SHP77 (cell line): ENCODE measurements at places on chromosomes 6 and 20.

DNA sequence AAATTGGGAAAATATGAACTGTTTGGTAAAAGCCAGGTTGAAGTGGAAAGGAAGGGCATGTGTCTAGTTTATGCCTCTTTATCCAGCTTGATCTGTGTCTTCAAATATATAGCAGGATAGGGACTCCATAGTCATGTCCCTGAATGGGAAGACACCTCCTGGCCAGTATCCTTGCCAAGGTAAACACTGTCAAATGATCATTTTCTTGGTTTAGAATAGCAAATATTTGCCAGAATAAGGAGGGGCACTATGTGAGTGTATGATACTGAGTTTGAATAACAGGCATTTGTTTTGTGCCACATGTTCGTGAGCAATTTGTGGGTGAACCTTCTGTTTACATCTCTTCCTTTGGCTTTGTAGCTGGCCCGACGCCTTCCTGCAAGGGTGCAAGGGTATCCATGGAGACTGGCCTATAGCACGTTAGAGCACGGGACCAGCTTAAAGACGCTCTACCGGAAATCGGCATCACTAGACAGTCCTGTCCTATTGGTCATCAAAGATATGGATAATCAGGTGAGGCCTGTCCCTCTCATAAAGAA, 34.2 kb upstream of the HINT3 start:
- DNase-seq: no peak

DNA sequence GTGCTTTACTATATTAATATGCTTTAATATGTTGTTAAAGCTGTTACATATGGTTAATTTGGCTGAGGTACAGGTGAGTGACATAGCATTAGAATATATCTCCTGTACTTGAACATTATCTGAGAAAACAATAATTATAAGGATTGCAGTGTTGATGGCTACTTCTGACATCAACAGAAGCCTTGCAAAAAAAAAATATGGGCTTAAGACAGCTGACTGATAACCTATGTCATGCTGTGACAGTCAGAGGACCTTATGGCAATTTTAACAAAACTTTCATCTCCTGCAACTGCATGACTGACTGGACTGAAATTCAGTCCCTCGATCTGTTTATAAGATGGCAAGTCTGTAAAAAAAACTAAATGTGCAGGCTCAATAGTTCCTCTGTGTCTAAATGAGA, 27.5 kb upstream of the TBX18 start:
- DNase-seq: no peak

DNA sequence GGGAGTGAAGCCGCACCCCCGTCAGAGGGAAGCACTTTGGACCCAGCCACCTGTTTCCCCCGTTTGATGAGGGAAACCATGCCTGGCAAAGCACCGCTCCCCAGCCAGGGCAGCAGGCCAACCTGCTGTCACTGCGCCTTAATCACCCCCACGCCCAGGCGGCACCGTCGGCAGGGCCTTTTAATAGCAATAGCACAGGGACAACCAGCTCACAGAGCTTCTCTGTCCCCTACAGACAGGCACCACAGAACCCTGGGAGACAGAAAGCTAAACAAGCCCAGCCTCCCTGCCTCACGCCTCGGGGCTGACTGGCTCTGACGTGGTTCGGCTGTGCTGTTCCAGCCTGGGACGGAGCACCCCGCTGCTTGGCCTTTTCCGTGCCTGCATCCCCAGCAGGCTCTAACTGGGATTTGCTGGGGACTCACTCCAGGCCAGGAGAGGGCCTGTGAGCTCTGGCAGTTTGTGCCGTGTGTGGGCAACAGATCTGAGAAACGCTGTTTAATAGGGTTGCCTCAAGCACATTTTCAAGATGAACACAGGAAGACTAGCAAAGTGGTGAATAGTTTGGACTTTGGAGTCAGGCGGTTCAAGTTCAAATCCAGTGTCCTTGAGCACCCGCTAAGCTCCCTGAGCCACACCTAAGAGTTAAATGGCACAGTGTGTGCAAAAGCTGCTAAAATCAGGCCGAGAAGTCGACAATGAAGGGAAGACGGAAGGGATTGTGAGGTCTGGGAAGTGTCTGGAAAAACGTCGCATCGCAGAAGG, 223.8 kb downstream of the NRN1 start:
- no peak for DNase-seq

- no peak for DNase-seq
Measured at GRCh38 chr6:98877250-98877649, 42.9 kb downstream of the POU3F2 start.

- DNase-seq: no peak
Measured at GRCh38 chr6:105522626-105523322, 119.9 kb upstream of the PREP start.

DNA sequence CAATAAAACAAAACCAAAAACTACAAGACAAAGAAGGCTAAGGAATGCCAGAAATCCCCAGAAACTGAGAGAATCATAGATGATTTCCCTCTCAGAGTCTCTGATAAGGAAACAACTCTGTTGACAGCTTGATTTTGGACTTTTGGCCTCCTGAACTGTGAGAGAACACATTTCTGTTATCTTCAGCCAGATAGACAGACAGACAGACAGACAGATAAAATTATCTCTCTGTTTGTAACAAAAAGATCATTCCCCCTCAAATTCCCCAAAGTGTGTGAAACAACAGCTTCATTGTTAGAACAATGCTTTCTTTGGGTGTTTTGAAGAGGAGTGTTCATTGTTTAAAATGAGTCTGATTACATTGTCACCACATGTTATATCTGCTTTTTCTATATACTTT, 148.2 kb downstream of the BCKDHB start:
- DNase-seq: no peak
